ENCODE measurements at places on chromosomes 16 and 17. TPM values are rescaled to one million over a fixed set of nuclear protein-coding genes. Genes with fewer than 3 reads are reported as not detected.
A peak's percentile ranks its signal among the peaks of the same experiment; 100 is the strongest.

GRCh38 chr16:50708373-50709060, 15.1 kb downstream of the NOD2 start:
- no peak for DNase-seq

- no peak for DNase-seq
These were observed 9.4 kb upstream of the MEOX1 start for GRCh38 chr17:43671031-43671692.

- DNase-seq, result no peak
These were observed 128.4 kb downstream of the FOXL1 start for GRCh38 chr16:86706726-86707125.

GRCh38 chr16:54283725-54284318, 2.8 kb downstream of the IRX3 start:
- DNase-seq, result no peak

DNA sequence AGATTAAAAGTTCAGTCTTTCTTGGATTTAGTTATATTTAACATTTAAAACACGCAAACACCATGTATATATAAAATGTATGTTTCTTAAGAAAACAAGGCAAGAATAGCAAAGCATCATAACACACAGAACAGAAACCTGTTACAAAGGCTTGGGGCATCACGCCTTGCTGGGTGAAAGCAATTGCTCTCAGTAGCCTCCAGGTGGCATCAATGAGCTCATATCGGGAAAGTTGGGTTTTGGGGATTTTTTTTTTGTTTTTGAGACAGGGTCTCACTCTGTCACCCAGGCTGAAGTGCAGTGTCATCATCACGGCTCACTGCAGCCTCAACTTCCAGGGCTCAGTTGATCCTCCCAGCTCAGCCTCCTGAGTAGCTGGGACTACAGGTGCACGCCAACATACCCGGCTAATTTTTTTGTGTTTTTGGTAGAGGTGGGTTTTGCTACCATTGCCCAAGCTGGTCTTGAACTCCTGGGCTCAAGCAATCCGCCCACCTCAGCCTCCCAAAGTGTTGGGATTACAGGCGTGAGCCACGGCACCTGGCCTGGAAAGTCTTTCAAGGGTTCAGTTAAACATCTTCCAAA, 56.9 kb downstream of the CYB5D2 start:
- DNase-seq, result peak; percentile 18

DNA sequence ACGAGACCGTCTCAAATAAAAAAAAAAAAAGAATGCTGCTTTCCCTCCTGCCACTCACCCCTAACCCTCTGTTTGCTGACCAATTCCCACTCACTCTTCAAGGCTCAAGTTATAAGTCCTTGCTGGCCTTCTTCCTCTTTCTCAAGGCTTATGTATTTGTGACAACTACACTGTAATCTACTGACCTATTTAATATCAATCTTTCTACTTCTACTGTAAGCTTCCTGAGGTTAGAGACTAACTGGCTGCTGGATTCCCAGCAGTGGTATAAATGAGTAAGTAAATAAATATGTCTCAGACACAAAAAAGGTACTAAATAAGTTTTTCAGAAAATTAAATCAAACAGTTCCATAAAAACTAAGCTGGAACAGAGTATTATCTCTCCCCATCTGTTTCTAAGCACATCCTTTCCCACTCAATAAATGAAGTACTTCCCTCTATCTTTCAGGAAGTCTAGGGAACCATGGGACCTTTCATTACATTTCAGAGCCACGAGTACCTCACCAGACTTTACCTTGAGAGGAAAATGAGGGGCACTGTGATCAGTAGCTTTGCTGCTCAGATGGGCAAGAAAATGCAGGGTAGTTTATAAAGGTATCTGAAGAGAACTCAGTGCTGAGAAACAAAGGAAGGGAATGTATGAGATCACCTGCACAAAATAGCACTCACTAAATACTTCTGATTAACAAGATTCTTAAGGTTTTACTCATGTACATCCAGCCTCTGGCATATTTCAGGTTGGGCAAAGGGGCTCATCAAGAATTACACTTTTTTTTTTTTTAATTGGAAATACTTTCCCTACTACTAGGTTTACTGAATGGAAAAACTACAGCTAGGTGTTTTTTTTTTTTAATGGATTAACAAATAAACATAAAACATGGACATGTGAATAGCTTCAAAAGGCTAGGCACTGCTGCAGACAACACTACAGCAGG, 10.8 kb downstream of the SSH2 start:
- peak; percentile 65 for DNase-seq

- no peak for DNase-seq
These were observed 129.8 kb upstream of the RCVRN start for GRCh38 chr17:10034719-10035475.

- DNase-seq, result no peak
These were observed 13.0 kb upstream of the SCIMP start for GRCh38 chr17:5247621-5248020.

- DNase-seq, result no peak
These were observed 39.8 kb downstream of the ABAT start for GRCh38 chr16:8714174-8714573.

- no peak for DNase-seq
These were observed 89.7 kb upstream of the CLEC18A start for GRCh38 chr16:69861292-69862030.

Gene ZP2
- total RNA-seq, result not detected

Gene ELMO3
- total RNA-seq, result 3.0 TPM

Gene HOXB2
- total RNA-seq, result 40.1 TPM

Gene KRT33A
- not detected for total RNA-seq

Gene KRT13
- total RNA-seq, result not detected

All from HT1080 (cell line).